ENCODE measurements at places on chromosomes 16 and 17. TPM values are rescaled to one million over a fixed set of nuclear protein-coding genes. Genes with fewer than 3 reads are reported as not detected.

GRCh38 chr16:2092256-2092620 lies 43.5 kb downstream of the PKD1 start:
- peak; percentile 73 for DNase-seq

GRCh38 chr17:76141212-76142038 lies at the start of gene FOXJ1:
FOXJ1 (minus strand) TSS chr17:76141245; CDS start chr17:76140395, 850 bp downstream.
- peak; percentile 95 for DNase-seq

DNA sequence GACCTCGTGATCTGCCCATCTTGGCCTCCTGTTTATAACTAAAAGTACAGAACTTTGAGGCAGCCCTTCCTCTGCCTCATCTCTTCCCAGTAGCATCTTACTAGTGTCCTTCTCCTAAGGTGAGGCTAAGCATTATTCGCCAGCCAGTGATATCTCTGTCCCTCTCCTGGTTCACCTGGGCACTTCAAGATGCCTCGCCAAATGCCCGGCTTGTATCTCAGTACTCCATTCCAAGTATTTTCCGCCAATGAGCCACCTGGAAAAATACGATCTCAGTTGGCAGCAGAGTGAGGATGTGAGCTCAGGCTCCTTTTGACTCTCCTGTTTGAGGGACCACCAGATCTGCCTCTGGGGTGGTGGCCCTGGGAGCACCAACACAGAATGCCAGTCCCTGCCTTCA lies 25.9 kb upstream of the WSCD1 start:
- no peak for DNase-seq

GRCh38 chr16:3054965-3055733 lies 8.8 kb downstream of the MMP25 start:
- DNase-seq = no peak

GRCh38 chr17:42132941-42133340 lies 10.3 kb downstream of the HSPB9 start:
- DNase-seq = peak; percentile 63

DNA sequence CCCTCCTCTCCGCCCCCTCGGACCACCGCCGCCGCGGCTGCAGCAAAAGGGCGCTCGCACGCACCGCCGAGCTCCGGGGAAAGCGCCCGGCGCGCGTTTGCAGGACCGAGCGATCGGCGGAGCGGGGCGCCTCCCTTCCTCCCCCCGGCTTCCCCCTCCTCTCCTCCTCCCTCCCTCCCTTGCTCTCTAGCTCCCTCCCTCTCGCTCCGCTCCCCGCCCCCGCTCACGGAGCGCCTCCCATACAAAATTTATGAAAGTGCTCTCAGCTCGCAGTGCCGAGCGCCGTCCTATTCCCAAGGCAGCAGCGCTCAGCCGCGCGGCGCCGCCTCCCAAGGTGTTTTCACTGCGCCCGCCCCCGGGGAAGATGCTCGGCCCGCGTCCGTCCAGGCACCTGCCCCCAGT lies at the start of gene RTN4RL1:
Gene RTN4RL1, minus strand, starts transcription at position 115 of the 402 bp plus-strand sequence. CDS start 469 bp downstream, outside the sequence.
- DNase-seq = no peak

DNA sequence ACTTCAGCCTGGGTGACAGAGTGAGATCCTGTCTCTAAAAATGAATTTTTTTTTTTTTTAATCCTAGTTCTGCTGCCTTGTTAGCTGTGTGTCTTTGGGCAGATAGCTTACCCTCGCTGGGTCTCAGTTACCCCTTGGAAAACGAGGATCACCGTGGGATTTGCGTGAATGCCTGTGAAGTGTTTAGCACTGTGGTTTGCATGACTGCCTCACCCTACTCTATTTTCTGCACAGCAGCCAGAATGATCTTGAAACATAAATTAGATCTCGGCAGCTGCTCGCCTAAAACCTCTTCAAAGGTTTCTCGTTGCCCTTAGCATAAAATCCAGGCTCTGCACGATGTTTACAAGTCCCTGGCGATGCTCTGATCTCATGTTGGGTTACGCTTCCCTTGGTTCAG lies 71.2 kb upstream of the GRIN2A start:
- DNase-seq = no peak

DNA sequence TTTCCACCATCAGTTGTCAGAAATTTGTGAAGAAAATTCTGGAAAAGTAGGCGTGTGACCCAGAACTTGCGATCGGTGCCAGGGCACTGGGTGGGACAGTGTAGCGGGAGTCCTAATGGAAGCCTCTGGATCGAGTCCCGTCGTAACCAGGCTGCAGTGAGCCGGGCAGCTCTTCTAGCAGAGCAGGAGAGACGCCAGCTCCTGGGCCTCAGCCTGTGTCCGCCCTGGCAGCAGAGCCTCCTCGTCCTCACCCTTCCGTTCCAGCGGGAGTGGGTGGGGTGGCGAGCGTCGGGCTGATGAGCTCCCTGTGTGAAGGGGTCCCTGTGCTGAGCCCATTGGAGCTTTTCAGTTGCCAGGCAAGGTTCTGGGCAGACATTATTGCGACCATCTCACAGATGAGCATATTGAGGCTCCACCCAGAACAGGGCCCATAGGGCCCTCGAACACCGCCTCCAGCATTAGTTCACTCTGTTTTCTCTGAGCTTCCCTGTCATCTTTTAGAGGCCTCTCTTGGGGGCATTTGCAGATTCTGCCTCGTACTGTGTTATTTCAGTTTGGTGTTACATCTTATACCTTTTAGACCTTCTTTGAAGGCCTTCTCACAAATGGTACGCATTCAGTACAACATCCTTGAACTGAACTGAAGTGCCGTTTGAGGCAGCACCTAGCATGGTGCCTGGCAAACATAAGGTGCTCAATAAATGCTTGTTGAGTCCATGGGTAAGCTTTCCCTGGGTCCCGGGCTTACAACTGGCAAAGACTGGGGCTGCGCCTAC lies 207.1 kb upstream of the CIBAR2 start:
- no peak for DNase-seq

DNA sequence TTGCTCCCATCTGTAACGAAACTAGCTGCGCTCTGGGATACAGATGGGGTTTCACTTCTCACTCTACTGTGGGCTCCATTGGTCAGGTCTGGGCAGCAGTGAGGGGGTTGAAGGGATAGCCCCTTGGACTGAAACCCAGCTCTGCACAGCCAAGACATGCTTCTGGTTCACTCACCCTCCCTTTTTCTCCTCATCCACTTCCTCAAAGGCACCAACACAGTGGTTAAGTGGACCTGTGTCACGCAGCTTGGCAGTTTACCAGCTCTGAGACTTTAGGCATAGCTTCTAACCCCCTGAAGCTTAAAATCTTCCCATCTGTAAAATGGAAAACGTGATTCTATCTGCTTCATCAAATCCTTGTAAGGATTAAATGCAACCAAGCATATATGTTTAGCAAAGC lies 11.5 kb upstream of the KRT38 start:
- no peak for DNase-seq

DNA sequence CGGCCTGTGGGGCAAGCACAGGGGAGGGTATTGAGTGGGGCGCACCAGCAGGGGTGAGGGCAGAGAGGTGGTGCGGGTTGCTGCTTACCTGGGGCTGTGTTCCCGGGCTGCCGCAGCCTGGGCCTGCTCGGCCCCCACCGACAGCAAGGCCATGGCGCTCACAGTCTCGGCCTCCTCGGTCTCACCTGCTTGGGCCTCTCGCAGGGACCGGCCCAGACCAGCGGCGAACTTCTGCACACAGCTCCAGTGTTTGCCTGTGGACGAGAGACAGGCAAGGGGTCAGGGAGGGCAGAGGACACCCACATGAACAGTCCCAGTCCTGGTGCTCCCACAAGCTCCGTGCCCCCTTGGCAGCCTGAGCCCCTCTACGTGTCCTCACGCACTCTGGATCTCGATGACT lies 7.9 kb downstream of the G6PC3 start:
- no peak for DNase-seq

DNA sequence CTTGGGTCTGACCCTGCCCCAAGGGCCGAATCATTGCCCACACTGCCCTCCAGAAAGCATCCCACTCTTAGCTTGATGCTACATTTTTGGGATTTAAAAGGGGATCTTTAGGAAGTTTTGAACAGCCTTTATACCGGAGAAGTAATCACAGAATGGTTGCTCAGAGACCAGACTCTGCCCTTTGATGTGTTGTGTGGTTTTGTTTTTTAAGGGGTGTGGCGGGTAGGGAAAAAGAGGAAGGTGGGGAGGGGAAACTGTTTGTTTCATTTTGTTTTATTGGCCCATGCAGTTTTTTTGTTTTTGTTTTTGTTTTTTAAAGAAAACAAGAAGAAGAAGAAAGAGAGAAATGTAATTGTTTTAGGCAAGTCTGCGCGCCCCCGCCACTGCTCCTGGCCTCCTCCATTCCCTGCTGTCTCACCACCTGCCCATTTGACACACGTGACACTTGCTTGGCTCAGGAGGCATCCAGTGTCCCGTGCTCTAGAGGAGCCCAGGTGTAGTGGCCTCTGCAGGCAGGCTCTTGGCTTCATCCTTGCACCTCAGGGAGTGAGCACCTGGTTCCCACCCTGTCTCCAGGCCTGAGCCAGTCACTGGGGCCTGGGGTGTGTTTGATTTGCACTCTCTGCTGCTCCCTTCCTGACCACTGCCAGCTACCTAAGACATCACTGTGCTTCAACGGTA lies 35.7 kb downstream of the GNAO1 start:
- no peak for DNase-seq

LRRC36 gene
- total RNA-seq = 0.46 TPM
